ENCODE measurements at places on chromosomes 2 and 18.

GRCh38 chr18:67545681-67546080 is 29.2 kb upstream of the DSEL start:
- DNase-seq = no peak

DNA sequence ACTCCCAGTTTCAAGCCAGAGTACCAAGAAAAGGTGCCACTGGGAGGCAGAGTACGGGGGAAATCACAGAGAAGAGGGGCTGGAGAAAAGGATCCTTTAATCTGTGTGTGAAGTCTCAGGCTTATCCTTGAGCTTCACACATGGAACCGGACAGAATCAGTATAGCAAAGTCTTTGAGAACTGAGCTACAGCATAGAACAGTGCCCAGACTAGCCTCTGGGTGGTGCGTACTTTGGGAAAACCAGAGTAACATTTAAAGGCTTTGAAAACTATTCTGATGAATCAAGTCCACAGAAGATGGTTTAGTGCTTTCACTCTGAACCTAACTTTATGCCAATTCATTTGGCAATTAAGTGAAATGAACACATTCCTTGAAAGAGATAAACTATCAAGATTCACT is 83.1 kb downstream of the BABAM2 start:
- no peak for DNase-seq

DNA sequence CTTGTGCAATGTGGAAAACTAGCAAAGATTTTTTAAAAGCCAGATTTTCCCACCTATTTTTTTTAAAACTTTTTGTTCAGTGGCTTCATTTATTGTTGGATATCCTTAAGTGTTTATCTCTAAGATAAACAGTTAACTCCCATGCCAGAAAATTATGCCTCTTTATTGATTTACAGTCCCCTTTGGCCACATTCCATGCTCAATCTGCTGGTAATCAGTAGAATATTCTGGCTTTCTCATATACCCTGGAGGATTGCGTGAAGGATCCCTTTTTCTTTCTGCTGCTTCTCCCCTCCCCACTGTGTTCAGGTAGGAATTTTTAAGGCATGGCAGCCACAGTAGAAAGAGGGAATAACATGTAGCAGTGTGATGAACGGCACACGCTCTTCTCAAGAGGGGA is 2.6 kb downstream of the GRHL1 start:
- DNase-seq = no peak

GRCh38 chr18:37457753-37458152 is 107.8 kb downstream of the CELF4 start:
- DNase-seq = no peak

GRCh38 chr18:44119607-44120006 is 561.1 kb upstream of the SETBP1 start:
- DNase-seq = no peak

- no peak for DNase-seq
These were observed 21.5 kb upstream of the BIN1 start for GRCh38 chr2:127128445-127128904.

GRCh38 chr2:64296695-64297346 is 152.6 kb upstream of the PELI1 start:
- DNase-seq = no peak

- DNase-seq = no peak
These were observed 139.7 kb downstream of the LRP2 start for GRCh38 chr2:169222665-169223064.

- DNase-seq = no peak
These were observed 3.0 kb downstream of the ABHD3 start for GRCh38 chr18:21701621-21702020.

GRCh38 chr18:51028201-51028805 is 1.7 kb upstream of the SMAD4 start:
- no peak for DNase-seq

- DNase-seq = no peak
These were observed 4.7 kb upstream of the STAMBP start for GRCh38 chr2:73823916-73824523.

GRCh38 chr2:76268902-76269620 is 558.3 kb upstream of the GCFC2 start:
- no peak for DNase-seq

GRCh38 chr2:22691666-22692065 is 693.3 kb upstream of the KLHL29 start:
- no peak for DNase-seq

DNA sequence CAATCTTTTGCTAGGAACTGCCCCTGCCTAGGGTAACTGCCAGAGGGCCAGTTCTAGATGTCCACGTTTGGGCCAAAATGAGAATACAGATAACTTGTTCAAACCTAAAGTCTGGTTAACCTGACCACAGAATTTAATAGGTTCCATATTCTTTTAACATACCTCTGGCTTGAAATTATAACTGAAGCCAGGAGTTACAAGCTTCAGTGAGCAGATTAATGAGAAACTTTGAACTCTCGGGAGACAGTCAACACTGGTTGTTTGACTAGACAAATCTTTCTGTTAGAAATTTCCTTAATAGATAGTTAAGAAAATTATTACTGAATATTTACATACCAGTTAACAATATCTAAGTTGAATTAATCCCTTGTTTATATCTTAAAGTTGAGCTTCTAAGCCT is 110.0 kb upstream of the KLF7 start:
- DNase-seq = no peak

DNA sequence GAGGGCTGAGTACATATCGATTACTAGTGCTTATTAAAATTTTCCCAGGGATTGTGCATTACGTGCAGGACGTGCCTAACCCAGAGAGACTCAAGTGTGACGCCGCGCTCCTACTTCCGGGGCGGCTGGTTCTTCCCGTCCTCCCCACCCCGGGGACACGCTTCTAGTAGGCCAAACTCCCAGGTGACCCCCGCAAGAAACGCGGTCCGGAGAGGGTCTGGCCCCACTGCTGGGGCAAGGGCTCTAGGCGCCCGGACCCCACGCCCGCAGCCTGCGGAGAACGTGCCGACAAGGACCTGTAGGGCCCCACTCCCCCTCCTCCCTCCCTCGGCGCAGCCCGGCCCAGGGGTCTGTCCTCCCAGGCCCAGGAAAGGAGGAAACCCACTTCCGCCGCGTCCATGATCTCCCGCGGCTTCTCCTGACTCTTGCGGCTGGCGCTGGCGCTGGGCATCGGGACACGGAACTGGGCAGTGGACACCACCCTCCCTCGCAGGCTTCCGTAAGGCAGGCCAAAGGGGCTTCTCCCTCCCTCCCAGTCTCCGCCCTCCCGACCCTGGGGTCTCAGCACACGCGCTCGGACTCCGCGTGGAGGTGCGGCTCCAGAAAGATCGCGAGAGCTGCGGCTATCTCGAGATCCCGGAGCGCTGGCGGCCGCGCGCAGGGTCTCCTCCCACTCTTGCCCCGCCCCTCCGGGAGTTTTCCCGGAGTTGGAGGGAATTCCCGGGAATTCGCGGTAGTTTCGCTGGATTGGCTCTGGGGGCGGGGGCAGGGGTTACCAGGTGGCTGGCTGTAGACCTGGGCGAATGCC is at the start of gene DARS1:
DARS1 (minus strand) TSS at position 609 of the 808 bp plus-strand sequence; CDS start at position 451, 158 bp downstream.
- DNase-seq = peak; percentile 73

DNA sequence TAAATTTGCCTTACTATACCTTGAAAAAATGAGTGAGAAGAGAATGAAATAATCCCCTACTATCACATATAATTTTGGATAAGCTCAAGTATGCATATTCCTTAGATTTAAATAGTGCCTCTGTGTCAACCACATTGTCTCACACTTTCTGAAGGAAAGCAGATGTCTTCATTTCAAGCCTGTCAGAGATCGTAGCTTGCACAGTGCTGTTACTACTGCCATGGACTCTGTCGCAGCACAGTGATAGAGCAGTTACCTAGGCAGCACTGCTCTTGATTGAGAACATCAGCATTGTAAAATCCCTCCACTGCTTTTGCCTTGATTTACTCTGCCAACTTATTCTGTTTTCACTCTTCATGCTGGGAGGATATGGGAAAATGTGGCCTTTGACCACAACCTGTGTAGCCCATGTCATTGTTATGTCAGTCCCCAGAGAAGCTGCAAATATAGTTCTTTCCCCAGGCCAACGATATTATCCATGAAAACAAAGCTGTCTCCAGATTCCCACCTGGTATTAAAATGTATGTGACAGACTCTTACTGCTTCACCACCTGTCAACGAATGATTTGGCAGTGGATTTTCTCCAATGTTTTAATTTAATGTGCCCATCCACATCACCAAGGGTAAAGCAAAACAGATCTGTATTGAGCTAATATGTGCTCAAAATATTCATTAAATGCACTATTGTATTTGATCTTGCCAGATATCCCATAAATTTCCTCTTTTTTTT is 675.7 kb downstream of the METTL4 start:
- no peak for DNase-seq

GRCh38 chr2:121524685-121525425 is 5.8 kb upstream of the RNU4ATAC start:
- no peak for DNase-seq

DNA sequence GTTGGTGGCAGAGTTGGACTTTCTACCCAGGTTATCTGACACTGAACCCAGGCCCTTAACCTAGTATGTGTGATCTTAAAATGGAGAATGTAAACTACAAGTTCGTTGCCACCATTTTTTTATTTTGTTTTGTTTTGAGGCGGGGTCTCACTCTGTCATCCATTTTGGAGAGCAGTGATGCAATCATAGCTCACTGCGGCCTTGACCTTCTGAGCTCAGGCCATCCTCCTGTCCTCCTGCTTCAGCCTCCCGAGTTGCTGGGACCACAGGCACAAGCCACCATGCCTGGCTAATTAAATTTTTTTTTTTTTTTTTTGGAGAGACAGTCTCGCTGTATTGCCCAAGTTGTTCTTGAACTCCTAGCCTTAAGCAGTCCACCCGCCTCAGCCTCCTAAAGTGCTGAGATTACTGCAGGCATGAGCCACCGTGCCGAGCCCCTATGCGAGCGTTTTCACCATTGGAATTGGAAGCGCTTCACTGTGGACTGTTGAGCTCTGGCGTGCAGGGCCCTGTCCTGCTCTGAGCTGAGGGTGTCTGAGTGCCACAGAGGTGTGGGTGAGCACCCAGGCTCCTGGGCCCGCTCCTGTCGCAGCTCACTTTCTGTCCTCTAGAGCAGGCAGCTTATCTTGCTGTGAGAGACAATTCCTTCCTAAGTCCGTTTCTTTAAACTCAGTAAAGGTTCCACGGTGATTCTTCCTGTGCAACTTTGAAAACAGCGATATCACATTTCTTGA is 186.9 kb downstream of the LDLRAD4 start:
- DNase-seq = no peak

DNA sequence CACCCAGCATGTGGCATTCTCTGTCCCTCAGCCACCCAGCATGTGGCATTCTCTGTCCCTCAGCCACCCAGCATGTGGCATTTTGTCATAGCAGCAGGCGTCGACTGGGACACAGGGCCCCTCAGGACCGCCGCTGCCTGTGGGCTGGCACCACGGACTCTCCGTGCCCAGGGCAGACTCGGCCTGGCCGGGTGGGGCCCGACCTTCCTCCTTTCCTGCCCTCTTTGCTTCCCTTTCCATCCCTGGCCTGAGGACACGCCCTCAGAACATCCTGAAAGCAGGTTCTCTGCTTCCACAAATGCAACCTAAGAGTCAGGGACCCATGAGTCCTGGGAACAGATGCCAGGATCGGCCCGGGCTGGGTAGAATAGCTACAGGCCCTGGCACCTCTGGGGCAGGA is 291.4 kb upstream of the SALL3 start:
- DNase-seq = no peak

GRCh38 chr2:236744716-236745115 is 175.1 kb downstream of the ACKR3 start:
- no peak for DNase-seq

GRCh38 chr18:27715751-27716150 is 461.2 kb downstream of the CDH2 start:
- no peak for DNase-seq
